ENCODE measurements at places on chromosomes 2 and 18.

GRCh38 chr2:28588292-28588670 is 92.4 kb downstream of the PLB1 start:
- DNase-seq, result no peak

DNA sequence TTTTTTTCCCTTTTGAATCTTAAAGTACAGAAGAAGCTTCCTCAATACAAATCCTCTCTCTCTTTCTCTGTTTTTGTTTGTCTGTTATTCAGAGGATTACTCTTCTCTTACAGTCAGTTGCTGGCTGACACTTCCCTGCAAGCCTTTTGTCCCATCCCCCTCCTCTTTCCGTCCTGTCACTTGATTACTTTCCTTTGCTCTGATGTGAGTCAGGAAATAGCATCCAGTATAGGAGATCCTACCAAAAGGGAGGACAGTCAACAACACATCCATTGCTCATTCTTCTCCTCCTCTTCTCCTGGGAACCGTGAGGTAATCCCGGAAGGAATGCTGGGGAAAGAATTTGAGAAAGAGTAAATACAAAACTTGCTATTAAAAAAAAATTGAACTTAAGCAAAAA is 79.3 kb upstream of the SCN7A start:
- no peak for DNase-seq

DNA sequence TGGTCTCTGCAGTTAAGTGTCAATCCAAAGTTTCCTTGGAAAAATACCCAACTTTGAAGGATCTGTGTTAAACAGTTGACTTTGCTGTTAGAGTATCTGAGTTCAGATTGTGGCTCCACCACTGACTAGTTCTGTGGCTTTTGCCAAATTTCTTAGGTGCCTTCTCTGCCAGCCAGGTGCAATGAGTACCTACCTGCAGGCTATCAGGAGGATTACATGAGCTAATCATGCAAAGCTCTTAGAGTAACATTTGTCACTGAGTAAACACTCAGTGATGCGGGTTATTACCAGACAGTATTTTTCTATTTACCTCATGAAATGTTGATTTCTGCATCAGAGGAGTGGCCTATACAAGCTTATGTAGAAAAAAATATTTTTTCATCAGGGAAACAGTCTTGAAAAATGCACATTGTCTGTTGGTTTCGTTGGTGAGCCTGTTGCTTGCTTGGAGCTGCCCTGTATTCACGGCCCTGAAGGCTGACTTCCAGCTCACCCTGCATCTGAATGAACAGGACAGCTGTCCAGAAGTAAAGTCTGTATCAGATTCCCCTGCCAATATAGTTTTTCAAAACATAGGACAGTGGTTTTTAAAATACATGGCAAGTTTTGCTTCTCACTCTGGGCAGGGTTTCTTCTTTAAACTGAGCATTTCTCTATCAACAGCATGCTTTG is 235.1 kb downstream of the CDCA7 start:
- DNase-seq, result no peak

DNA sequence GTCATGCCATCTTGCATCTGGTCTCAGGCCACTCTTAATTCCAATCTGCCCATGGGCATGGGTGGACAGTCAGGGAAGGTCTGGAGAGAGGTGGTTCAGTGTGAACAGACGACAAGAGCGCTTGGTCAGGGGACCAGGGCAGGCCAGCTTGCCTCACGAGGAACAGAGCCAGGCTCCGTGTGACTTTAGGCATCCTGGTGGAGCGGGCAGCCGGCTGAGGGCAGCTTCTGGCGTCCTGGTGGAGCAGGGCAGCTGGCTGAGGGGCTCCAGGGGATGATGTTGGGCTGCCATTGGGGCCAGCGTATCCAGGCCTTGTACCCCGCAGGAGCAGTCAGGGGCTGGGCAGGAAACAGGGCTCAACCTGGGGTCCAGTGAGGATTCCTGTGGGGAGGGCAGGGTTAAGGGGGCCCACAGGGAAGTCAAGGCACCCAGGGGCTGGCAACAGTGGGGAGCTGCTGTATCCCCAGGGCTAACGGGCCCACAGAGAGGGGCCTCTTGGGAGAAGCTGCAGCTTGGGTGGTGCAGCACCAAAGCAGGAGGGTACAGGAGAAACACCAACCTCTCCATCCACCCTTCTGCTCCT is 197.9 kb upstream of the TWIST2 start:
- DNase-seq, result no peak

DNA sequence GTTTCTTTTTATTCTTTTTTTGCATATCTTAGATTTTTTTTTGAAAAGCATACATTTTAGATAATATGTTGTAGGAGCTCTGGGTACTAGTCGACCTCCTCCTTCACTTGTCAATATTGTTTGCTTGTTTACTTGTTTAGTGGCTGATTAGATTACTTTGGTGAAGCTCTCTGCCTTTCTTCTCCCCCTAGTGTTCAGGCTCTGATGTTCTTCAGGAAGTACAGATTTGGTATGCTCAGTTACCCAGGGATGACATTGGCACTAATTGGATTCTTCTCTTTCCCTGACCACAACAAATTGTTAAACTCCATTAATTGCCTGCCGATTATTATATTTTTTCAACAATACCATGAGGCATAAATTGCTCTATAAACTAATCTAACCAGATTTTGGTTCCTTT is 491.2 kb downstream of the SUCLG1 start:
- DNase-seq, result no peak

- DNase-seq, result no peak
These were observed 322.2 kb downstream of the RDH14 start for GRCh38 chr2:18238209-18238608.
